ENCODE measurements at places on chromosomes 3 and 15. TPM values are rescaled to one million over a fixed set of nuclear protein-coding genes. Genes with fewer than 3 reads are reported as not detected.
A peak's percentile ranks its signal among the peaks of the same experiment; 100 is the strongest.

NEK10 gene
- total RNA-seq = 0.61 TPM

DNA sequence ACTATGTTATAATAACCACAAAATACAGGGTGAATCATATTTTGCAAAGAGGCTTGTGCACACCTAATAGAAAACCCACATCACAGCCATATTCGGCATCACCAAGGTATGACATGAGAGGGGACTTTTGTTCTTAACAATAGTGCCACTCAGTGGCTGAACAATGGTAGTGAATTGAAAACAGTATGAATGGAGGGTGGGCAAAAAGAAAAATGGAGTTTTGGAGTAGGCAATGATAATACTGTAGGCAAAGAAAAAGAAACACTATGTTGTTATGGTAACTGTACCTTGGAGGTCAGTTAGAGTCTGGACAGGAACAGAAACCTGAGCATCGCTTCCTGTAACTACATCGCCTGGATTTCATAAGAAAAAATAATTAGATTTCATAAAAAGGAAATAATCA, 348.6 kb downstream of the PLCL2 start:
- no peaks in the 10 kb centered on the region for H3K36me3 ChIP-seq
- no peaks in the 10 kb centered on the region for H3K4me1 ChIP-seq
- no peaks in the 10 kb centered on the region for H3K27me3 ChIP-seq
- peak; percentile 41 for DNase-seq

IL12A gene
- total RNA-seq = 0.93 TPM

DNA sequence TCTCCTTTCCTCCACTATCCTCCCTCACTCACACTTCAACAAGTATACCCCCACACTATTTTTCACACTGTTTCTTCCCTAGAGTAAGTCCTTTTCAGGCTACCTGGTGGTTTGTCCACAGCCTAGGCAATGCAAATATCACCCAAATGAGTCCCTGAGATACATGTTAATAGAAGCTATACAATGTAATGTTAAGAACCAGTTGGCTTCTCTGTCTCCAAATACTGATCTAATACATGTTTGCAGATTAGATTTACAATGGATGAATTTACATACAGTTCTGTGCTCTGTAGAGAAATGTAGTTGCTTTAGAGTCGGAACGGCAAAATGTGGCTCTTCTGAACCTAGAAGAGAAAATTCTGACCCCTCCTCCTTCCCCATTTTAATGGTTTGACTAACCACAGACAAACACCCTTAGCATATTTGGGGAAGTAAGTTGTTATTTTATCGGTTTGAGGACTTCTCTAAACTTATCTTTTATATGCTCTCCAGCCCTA, 63.6 kb upstream of the MBNL1 start:
- peak overlapping the region; percentile 66 for H3K27ac ChIP-seq
- H3K27me3 ChIP-seq = no peaks in the 10 kb centered on the region
- H3K36me3 ChIP-seq = no peaks in the 10 kb centered on the region
- DNase-seq = no peak
- H3K4me1 ChIP-seq = peaks cover 28% of the 10 kb centered on the region
- peak overlapping the region; percentile 47 for H3K4me3 ChIP-seq

DNA sequence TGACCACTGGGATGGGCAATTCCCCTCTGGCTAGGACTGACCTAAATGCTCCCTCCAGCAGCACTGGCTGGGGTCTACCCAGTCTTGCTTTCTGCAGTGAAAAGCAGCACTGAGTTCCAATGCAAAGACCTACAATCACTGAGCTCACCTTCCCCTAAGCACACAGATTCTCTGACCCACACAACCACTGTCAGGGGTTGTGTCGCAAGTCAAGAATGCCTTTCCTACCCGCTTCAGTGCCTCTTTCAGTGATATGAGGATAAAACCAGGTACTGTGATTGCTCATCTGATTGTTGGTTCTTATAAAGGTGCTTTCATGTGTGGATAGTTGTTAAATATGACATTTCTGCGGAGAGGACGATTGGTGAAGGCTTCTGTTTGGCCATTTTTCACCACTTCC, 345.6 kb downstream of the GAP43 start:
- no peak overlapping the region for H3K4me3 ChIP-seq
- no peak overlapping the region for H3K27ac ChIP-seq
- no peaks in the 10 kb centered on the region for H3K36me3 ChIP-seq
- H3K27me3 ChIP-seq = no peaks in the 10 kb centered on the region
- H3K4me1 ChIP-seq = no peaks in the 10 kb centered on the region
- DNase-seq = no peak

ZBTB38 gene
- 21.8 TPM for total RNA-seq

Measured in CD4-positive, alpha-beta T cell (primary cell).